ENCODE measurements at places on chromosomes 2 and 18.

GRCh38 chr2:239009589-239009961 lies 161.7 kb downstream of the TWIST2 start:
- no peak for DNase-seq

DNA sequence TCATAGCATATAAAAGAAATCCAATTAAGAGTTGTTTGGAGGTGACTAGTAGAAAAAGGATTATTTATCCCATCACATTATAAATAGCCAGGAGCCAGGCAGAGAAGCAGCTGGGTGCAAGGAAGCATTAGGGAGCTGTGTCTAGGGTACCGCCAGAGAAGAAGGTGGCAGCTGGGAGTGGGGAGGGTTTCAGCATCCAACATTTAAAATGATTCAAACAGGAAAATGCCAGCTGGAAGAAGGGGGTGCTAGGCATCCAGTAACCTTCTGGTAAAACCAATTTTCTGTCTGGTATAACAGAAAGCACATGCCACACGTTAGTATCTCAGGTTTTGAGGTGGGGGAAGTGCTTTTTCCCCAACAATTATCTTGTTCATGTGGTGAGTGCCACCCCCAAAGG lies 452.4 kb downstream of the ZEB2 start:
- no peak for DNase-seq

GRCh38 chr2:178404368-178404767 lies 46.6 kb downstream of the PRKRA start:
- peak; percentile 92 for DNase-seq

DNA sequence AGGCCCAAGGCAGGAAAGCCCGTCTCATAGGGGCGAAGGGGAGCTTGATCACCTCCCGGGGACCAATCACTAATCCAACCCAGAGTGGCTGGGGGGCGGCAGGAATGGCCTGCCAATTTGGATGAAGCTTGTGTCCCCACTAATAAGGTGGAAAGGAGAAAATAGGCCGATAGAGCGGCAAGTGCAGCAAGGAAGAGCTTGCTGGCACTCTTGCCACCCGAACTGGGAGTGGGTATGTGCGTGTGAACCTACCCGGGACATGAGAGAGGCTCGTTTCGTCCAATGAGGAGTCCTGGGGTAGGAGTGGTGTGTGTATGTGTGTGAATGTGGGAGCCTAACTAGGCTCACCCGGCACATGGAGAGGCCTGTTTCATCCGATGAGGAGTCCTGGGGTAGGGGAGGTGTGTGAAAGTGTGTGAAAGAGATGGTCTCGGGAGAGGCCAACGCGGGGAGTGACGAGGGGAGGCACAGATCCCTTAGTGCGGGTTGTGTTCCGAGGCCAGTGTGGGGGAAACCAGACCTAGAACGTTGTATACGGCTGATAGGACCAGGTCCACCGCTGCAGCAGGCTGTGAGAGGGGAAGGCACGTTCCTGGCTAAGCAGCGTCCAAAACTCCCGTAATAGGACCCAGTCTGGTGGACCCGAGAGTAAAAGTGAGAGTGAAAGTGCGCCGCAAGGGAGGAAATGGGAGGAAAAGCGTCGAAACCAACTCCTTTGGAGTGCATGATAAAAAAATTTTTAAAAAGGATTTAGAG lies 47.1 kb upstream of the SELENOI start:
- DNase-seq = peak; percentile 75

- no peak for DNase-seq
These were observed 34.2 kb upstream of the ACTR2 start for GRCh38 chr2:65193446-65193845.

- DNase-seq = no peak
These were observed 68.4 kb downstream of the RRM2 start for GRCh38 chr2:10190737-10191532.

DNA sequence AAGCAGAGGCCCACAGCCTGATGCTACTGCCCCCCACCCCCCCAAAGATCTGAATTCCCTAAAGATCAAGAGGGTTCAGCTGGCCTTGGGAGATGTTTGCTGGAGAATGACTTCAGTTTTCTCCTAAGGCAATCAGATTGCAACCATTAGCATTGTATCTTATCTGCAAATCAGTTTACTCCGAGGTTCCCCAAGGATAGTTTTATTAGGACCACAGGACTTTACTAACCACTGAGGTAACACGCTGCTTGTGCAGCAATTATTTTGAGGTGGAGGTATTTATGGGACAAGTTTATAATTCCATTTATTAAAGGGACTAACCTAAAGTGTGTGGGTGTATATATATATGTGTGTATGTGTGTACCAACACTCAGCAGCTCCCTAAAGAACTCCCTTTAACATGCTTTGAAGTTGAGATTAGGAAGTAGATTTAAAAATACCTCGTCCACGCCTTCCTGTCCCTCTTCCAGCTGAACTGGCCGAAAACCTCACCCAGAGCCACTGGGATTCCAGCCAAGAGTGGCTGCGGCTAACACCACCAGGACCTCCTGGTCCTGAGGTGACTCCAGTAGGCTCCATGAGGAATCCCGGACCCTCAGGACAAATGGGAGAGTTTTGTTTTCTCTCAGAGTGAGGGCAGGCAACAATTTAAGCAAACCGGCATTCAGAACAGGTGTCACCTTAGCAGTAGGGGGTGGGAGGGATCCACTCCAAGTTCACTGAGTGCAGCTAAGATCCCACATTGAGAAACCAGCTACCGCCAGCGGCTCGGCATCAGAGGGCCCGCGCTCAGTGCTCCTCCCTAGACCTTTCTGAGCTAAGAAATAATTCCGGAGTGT lies 3.0 kb upstream of the DLX1 start:
- no peak for DNase-seq

DNA sequence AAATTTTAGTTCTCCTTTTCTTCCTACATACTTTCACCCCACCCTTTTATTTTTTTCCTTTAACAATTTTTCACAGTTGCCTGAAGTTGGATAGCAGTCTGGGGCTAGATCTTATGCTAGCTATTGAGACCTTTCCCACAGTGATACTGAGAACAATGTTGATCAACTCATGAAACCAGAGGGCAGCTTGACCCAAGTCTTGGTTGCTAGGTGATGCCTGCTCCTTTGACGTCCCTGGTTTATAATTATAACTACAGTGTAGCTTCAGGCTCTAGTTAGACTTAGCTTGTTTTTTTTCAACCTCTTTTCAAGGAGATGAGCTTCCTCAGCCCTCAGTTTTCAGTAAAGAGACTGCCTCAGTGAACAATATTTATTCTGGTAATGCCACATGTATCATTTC lies 648.5 kb downstream of the IRS1 start:
- no peak for DNase-seq

Measured in endothelial cell of umbilical vein (primary cell).